ENCODE measurements at places on chromosomes 7 and 10.
A peak's percentile ranks its signal among the peaks of the same experiment; 100 is the strongest.

DNA sequence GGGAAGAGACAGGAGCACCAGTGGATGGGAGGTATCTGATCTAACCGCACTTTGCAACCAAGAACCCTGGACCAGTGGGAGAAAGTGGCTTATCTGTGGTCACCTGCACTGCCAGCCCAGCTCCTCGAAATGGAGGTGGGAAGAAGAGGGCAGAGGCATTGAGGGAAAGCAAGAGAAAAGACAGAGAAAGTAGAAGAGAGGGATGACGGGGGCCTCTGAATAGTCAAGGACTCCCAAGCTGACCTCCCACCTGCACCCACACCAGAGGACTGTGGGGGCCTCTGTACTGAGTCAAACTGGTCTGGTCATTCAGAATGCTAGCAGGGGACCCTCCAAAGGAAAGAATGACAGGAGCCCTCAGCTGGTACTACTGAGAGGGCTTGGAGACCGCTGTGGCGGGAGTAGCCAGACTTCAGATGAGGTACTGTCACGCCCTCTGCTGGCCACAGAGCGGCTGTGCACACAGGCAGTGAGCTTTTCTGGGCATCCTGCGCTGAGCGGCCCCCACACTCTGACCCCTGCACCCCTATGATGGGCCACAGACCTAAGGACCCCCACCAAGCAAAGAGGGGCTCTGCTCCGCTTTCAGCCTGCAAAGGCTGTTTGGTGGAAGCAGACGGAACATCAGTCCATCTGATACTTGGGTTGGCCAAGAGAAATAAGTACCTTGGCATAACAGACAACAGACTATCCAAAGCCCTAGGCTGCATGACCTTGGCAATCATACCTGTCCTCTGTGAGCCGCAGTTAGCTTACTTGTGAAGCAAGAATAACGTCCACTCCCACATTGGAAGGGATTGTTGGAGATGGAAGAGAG, 112.9 kb downstream of the COL13A1 start:
- peak; percentile 73 for DNase-seq

GRCh38 chr10:77925410-77925794, 1.2 kb downstream of the DLG5 start:
- DNase-seq, result no peak

DNA sequence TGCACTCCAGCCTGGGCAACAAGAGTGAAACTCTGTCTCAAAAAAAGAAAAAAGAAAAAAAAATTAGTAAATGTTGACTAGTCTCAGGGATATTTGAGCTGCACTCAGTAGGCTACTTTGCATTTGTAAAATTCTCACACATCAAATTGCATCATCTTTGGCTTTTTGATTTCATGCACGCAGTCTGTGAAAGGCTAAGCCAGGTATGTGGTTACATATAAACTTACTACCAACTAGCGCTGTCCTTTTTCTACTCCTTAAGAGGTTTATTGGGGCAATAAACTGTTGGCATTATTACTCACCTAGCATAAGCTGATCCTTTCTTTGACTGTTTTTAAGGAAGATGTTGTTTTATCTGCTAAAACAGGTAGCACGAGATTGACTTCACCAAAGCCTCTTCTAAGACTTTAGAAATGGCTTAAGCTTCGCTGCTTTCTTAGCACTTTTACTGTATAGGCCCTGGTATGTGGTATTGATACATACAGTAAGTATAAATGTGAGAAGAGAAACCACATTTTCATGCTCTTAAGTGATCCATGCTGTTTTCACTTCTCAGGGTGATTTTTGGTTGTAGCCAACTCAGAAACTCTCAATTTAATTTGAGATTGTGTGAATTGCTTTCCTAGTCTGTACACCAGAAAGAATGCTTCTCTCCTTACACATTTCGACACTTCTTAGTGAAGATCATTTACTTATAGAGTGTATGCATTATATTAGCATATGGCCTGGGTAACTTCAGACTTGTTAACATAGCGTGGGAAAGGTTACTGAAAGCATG, 323.9 kb downstream of the AUTS2 start:
- no peak for DNase-seq

DNA sequence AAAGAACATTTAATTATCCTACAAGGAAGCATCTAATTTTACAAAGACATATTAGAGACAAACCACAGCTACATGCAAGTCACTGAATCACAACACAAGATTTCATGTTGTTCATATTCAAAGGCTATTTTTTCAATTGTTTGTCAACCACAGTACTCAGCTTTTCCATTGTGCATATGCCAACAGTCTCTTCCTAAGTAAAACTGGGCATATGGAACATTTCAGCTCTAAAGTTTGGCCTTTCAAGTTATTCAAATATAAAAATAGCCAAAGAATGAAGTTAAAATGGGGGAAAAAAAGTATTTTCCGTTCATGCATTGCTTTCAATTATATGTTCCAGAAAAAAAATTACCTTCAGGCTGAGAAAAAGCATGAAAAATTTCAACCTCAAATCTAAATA, 537.9 kb downstream of the PLXDC2 start:
- DNase-seq, result no peak

GRCh38 chr7:137606061-137606674, 240.6 kb downstream of the DGKI start:
- peak; percentile 63 for DNase-seq

GRCh38 chr10:77653210-77653609, 15.6 kb upstream of the KCNMA1 start:
- no peak for DNase-seq

DNA sequence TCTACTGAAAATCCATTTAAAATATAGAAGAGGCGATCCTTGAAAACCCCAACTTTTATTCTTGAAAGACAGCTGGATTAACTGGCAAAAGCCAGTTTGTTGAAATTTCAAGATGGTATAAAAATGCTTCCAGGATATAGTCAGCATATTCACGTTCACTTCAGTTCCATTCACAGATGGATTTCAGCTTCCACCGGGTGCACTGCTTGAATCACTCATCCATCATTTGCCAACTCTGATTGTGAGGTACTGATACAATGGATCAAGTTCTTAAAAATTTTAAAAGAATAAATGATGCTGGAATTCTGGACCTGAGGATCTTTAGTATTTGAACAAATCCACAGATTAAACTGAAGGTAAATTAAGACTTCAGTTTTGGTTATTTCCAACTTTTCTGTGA, 2.4 kb downstream of the PURB start:
- DNase-seq, result peak; percentile 19

- DNase-seq, result no peak
Measured at GRCh38 chr7:82258181-82258580, 185.4 kb downstream of the CACNA2D1 start.

GRCh38 chr7:22127835-22128527, 182.3 kb upstream of the CDCA7L start:
- DNase-seq, result no peak

GRCh38 chr7:1843271-1843861, 173.3 kb downstream of the ELFN1 start:
- peak; percentile 87 for DNase-seq

GRCh38 chr10:121323443-121323842, 274.8 kb downstream of the FGFR2 start:
- no peak for DNase-seq

DNA sequence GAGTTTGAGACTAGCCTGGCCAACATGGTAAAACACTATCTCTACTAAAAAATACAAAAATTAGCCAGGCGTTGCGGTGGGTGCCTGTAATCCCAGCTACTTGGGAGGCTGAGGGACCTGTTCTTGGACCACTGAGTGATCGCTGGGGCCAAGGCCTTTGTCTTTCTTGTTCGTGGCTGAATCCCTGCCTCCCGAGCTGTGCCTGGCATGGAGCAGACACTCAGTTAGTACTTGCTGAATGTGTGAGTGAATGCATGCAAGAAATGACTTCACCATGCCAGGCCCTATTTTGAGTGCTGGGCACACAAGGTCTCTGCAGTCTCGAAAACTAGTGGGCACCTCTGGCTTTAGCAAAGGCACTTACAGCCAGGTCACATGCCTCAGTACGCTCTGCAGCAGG, 85.1 kb downstream of the HIP1 start:
- no peak for DNase-seq

All from NB4 (cell line).